ENCODE measurements at places on chromosomes 7 and 10.

DNA sequence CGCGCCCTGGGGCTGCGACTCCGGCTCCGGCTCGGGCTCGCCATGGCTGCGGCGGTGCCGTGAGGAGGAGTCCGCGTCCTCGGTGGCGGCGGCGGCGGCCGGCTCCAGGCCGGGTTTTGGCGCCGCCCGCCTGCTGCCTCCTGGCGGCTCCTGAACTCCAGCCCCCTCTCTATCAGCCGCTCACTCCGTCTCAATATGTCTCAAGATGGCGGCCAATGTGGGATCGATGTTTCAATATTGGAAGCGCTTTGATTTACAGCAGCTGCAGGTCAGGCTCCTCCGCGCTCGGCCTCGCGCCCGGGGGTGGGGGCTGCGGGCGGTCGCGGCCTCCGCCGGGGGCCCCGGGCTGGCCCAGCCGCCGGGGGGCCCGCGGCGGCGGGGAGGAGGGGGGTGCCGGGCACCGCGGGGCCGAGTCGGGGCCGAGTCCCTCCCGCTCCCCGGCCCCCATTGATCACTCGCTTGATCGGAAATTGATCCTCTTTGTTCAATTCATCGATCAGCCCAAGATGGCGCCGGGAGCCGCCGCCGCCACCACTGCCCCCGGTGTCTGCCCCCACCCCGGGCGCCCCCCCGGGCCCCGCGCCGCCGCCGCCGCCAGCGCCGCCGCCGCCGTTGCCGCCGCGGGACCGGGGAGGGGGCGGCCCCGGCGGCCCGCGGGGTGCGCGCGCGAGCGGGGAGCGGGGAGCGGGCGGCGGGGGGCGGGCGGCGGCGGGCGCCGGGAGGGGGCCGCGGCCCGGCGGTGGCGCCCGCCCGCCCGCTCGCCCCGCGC is 1.4 kb upstream of the CUX1 start:
- peak; percentile 79 for DNase-seq

DNA sequence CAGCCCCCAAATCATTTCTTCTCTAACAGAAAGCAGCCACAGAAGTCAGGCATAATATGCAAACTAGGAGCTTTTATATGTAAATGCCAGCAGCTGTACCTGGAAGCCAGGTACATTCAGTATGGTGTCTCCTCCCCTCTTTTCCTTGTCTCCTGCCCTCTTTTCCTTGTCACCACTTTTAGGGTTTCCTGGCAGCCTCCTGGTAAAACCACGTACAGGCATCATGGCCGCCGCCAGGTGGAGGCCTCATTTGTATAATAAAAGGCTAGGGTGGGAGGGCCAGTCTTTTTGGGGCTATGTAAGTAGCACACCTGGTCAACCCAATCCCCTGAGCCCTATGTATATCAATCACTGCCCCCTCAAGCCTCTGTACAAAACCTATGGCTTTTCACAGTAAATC is 28.7 kb downstream of the PDZD8 start:
- DNase-seq = no peak

DNA sequence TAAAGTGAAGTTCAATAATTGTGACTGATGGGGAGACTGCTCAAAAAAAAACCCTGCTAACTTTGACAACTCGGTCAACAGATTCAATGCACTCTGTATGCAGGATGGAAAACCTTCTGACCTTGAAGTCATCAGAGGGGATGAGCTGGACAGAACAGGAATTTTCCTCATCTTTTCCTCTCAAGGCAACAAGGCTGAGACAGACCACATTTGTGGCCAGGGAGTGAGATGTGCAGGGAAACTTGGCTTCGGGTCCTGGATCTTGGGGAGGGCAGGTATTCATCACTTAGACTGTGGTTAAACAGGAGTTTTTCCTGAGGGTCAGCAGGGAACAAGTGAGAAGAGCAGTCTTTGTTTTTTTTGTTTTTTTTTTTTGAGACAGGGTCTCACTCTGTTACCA is 100.6 kb downstream of the BAMBI start:
- no peak for DNase-seq

GRCh38 chr10:131183546-131184045 is 127.9 kb downstream of the TCERG1L start:
- DNase-seq = no peak

DNA sequence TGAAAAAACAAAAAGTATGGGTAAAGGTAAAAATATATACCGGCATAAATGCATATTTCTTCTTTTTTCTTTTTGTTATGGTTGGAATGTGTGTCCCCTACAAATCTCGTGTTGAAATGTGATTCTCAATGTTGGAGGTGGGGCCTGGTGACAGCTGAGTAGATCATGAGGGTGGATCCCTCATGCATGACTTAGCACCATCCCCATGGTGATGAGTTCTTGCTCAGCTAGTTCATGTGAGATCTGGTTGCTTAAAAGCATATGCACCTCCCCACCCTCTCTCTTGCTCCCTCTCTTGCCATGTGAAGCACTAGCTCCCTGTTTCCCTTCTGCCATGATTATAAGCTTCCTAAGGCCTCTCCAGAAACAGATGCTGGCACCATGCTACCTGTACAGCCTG is 93.3 kb downstream of the HYCC1 start:
- no peak for DNase-seq

GRCh38 chr7:18694911-18695310 is 199.4 kb downstream of the HDAC9 start:
- DNase-seq = no peak

- DNase-seq = no peak
Observed at GRCh38 chr10:82075605-82076004, 200.6 kb downstream of the NRG3 start.

GRCh38 chr10:116300542-116300941 is 23.7 kb upstream of the CCDC172 start:
- no peak for DNase-seq

- DNase-seq = no peak
Observed at GRCh38 chr7:74193054-74193453, 16.8 kb upstream of the LAT2 start.

- DNase-seq = no peak
Observed at GRCh38 chr10:34732926-34733325, 82.2 kb downstream of the PARD3 start.

DNA sequence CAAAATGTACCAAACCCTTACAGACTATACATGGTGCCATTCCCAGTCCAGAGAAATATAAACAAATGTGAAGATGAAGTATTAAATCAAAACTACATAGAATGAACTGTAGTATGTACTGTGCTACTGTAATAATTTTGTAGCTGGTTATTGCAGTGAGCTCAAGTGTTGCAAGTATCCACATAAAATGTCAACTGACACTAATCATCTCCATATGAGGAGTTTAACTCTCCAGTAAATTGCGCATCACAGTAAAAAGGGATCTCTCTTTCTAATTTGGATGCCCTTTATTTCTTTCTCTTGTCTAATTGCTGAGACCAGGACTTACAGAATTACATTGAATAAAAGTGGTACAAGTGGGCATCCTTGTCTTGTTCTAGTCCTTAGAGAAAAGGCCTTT is 165.5 kb downstream of the CPED1 start:
- no peak for DNase-seq

- DNase-seq = peak; percentile 35
Observed at GRCh38 chr7:70698219-70698832, 433.6 kb upstream of the GALNT17 start.

DNA sequence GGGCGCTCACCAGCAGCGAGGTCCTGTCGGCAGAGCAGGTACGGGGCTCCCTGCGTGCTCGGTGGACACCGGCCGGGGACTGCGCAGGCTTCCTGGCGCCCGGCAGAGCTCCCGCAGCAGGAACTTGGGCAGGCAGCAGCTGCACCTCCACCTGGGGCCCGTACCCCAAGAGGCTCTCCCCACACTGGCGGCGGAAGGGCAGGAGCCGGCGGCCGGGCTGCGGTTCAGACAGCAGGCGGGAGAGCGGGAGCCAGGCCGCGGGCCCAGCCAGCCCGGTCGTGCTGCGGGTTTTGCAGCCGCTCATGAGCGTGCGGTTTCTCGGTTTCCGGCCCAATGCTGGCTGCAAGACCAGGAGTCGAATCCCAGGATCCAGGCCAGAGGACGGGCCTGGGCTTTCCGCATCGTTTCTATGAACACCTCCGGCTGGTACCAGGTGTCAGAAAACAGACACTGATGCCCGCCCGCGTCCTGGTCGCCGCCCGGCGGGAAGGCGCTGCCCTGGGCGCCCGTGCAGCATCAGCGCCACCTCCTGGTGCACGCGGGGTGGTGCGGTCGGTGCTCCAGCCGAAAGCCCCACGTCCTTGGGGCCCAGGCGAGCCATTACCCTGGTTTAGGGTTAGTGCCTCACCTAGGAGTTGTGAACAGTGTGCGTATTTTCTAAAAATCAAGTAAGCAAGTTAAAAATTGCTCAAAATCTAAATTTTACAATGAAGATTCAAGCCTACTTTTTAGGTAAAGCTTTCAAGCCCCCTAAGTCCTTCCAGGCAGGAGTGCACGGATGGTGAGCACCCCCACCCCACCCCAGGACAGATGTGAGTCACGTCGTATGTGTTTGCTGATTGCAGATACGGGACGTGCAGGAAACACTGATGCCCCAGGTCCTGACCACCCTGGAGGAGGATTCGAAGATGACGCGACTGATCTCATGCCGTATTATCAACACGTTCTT is 47.4 kb upstream of the PRKAR1B start:
- peak; percentile 75 for DNase-seq

GRCh38 chr7:671415-672042 is 55.0 kb upstream of the DNAAF5 start:
- DNase-seq = no peak

GRCh38 chr10:687583-688311 is 1.7 kb downstream of the DIP2C start:
- no peak for DNase-seq

DNA sequence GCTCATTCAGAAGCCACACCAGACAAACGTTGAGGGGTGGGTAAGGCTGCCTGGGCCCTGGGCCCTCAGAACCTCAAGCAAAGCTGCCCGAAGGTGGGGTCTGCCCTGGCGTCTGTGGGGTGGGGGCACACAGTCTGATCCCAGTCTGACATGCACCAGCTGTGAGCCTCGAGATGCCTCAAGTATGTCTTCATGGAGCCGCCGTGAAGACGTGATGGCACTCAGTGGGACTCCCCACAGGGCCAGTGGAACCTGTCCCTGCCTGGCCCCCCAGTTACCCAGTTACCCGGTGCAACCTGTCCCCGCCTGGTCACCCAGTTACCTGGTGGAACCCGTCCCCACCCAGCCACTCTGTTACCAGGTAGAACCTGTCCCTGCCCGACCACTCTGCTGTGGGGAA is 351.2 kb downstream of the PTPRN2 start:
- DNase-seq = no peak

DNA sequence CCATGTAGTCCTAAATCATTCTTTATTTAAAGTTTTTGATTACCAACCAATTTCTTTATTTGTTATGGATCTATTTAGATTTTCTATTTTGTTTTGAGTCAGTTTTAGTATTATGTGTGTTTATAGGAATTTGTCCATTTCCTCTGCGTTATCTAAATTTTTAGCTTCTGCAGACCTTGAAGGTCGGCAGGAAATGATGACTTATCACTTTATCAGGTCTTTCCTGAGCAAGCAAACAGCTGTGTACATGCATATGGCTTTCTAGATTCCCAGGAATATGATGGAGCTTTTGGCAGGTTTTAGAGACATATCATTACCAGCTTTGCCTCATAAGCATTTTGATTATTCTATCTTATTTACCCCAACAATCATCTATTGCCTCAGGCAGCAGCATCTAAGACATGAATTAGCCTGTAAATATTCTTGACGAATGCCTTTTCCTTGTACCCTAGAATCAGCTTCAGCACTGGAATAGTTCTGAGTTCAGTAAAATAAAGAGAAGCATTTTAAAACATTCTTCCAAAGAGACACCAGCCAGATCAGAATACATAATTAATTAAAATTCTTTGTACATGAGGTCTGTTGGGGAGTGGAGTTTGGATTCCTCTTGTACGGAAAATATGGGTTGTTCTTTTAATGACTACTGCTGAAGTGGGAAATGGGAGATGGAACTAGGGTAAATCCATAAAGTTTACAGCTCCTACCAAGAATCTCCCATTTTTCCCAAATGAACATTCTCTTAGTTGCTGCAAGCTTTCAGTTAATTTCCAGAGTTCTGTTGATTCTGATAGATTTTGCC is 408.8 kb upstream of the SEMA3C start:
- DNase-seq = no peak

GRCh38 chr7:76063114-76063513 is 15.2 kb downstream of the MDH2 start:
- no peak for DNase-seq

GRCh38 chr7:36814311-36814710 is 90.0 kb upstream of the AOAH start:
- no peak for DNase-seq

DNA sequence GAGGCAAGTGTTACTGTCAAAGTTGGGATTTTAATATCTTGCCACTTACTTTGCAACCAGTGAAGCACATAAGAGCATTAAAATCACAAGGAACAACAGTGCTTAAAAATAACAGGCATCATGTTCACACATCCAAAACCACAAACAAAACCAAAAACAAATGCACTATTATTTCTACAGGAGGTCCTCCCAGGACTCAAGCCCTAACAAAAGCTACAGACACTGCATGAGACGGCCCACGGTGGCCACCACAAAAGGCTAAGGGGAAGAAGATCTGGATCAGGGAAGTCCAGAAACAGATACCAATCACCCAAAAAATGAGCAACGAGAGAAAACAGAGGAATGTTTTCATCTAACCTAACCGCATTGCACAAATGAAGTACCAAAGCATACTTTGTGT is 158.4 kb downstream of the ZMYND11 start:
- no peak for DNase-seq

GRCh38 chr7:39985398-39985918 is 35.4 kb downstream of the CDK13 start:
- DNase-seq = no peak

GRCh38 chr7:102389810-102390209 is 6.4 kb upstream of the PRKRIP1 start:
- DNase-seq = no peak

- DNase-seq = no peak
Observed at GRCh38 chr10:14562218-14563075, 212.2 kb downstream of the FAM107B start.

GRCh38 chr10:98666276-98666675 is 219.5 kb upstream of the HPS1 start:
- DNase-seq = no peak

DNA sequence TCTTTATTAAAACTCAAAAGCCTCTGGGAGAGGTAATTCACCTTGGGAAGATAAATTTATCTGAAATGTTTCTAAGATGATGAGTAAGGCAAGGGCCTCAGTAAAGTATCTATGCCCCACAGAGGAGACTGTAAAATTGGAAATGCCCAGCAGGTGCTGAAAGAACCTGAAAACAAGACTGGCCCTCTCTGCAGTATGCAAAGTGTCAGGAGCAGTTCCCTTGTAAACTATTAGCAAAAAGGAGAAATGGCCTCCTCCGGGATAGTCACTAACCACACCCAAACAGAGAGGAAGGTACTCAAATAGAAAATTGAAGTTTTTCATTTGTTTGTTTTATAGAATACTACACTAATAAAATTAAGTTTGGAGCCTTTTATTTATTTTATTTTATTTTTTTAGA is 81.2 kb downstream of the FZD1 start:
- DNase-seq = no peak

GRCh38 chr10:86364491-86365345 is 1.9 kb downstream of the GRID1 start:
- DNase-seq = no peak

Measured in CD4-positive, alpha-beta T cell treated with Interleukin-17A for 4 hours (primary cell).